ENCODE measurements at places on chromosomes 1 and 21.

DNA sequence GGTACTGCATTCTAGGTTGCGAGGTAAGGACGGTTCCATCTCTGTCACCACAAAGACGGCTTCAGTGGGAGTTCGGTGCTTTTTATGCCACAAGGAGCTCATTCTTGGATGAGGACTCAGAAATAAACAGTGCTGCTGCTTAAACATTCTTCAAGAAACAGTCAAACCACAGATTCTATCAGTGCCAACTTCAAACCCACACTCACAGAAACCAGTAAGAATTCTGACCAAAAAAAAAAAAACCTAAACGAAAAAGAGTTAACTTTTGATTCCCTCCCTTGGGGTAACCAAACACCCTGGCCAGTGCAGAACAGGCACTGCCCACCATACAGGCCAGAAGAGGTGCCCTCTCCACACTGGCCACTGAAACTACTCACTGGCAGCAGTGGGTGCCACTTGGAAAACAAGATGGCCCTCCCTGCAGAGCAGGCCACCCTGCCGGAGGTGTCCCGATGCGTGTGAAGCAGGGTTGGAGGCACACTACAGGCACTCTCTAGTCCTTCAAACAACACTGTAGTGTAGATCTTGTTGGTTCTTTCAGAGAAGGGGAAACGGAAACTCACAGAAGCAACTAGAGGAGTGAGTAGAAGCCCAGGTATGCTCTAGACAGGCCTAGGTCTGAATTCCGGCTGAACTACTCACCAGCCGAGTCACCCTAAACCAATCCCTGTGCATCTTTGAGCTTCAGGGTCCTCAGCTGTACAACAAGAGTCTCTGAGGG is 87.3 kb upstream of the TLR5 start:
- no peak for DNase-seq

GRCh38 chr1:158818560-158818959 is 12.6 kb upstream of the MNDA start:
- no peak for DNase-seq

DNA sequence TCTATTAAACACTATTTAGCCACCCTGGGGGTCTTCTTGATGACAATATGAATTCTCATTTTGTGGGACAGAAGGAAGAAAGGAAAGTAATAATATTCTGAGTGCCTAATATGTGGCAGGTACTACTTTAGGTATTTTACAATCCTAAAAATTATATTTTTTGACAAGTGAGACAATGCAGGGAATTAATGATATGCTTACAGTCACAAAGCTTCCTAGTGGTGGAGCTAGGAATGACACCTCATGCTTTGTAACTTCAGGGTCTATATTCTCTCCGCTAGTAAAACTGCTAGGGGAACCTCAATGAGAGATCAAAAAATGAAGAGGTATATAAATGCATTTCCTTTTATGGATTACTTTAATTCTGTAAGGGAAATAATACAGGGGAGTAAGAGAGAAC is 44.3 kb downstream of the TPR start:
- DNase-seq, result no peak

GRCh38 chr1:113046569-113046968 is 26.4 kb upstream of the LRIG2 start:
- no peak for DNase-seq

DNA sequence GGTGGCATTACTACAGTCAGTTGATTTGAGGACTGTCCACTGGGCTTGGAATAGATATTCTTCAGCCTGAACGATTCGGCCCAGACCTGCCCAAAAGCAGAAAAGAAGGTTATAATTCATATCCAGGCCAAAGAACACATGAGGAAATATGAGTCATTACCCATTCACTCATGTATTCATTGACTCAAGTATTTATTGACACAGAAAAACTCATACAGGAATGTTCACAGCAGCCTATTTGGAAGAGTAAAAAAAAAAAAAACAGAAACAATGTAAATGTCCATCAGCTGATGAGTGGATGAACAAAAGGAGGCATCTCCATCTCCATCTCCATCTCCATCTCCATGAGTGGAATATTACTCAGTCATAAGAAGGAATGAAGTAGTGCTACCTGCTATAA is 15.9 kb downstream of the ZMYND12 start:
- DNase-seq, result no peak

- no peak for DNase-seq
Measured at GRCh38 chr1:9419369-9420041, 119.8 kb upstream of the SLC25A33 start.

DNA sequence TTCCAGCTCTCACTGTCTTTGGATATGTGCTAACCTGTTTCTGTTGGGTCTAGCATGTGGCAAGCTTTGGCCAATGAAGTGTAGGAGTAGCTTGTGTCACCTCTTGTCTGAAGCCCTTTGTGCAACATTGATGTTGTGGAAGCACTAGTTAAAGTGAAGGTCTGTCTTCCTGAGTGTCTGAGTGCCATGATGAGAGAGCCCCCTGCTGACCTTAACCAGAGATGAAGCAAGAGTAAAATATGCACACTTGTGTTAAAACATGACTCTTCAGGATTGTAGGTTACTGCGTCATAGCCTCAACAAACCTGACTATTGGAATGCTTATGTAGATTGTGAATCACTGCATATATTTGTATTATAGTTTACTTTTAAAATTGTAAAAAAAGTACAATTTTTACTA is 103.7 kb downstream of the NCAM2 start:
- DNase-seq, result no peak

- DNase-seq, result no peak
Measured at GRCh38 chr1:67371681-67372080, 58.5 kb downstream of the SERBP1 start.

- no peak for DNase-seq
Measured at GRCh38 chr1:150765296-150765976, at the start of gene CTSS. CTSS (minus strand) TSS chr1:150765778; CDS start chr1:150764763, 1,015 bp downstream.

DNA sequence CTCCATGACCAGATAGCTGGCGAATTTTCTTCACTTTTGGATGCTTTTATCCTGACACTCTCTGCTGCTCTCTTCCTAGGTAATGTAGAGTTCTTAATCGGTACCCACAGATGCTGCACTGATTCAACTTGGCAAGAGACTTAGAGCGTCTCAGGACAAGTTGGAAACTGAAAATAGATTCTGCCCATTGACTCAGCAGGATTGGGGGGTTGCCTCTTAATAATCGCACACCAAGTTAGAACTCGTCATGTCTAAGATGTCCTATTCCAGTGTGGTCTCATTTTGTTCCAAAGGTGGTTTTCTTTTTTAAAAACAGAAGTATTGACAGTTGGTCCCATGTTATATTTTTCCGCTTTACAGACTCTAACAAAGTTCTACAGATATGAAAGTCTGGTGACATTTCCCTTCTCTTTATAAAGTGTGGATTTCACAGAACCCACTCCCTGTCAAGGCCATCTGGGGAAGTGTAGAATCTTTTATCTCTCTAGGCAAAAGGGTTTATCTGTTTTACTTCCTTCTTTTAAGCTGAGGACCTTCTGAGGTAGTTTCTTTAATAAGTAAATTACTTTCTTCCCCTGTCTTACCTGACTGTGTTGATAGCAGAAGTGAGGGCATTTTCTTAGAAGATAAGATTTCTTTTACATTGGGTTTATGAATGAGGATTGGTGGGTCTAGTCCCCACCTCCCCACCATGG is 12.1 kb upstream of the DIPK1A start:
- no peak for DNase-seq

DNA sequence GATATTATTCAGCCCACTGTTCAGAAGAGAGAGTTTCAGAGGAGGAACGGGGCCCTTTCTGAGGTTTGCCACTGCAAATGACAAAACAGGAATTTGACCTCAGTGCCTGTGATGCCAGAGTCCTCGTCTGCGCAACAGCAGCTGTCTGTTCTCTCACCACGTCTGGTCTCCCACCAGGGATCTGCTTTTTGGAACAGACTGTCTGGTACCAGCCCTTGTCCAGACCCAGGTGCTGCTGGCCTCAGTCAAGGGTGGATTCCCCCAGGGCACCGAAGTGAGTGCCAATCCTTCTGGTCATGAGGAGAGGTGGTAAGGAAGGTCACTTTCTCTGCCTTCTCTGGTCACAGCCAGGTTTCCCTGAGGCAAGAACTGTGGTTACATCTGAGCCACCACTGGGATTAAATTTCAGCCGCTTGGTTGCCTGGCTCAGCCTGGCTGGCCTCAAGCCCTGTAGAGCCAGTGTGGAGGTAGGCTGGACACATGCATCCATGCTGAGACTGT is 2.3 kb upstream of the BCAN start:
- DNase-seq, result no peak

- DNase-seq, result no peak
Measured at GRCh38 chr1:22572818-22573217, 9.5 kb downstream of the EPHA8 start.

- no peak for DNase-seq
Measured at GRCh38 chr1:58739856-58740466, 40.1 kb upstream of the MYSM1 start.

GRCh38 chr1:201284636-201285035 is 1.3 kb downstream of the PKP1 start:
- no peak for DNase-seq

DNA sequence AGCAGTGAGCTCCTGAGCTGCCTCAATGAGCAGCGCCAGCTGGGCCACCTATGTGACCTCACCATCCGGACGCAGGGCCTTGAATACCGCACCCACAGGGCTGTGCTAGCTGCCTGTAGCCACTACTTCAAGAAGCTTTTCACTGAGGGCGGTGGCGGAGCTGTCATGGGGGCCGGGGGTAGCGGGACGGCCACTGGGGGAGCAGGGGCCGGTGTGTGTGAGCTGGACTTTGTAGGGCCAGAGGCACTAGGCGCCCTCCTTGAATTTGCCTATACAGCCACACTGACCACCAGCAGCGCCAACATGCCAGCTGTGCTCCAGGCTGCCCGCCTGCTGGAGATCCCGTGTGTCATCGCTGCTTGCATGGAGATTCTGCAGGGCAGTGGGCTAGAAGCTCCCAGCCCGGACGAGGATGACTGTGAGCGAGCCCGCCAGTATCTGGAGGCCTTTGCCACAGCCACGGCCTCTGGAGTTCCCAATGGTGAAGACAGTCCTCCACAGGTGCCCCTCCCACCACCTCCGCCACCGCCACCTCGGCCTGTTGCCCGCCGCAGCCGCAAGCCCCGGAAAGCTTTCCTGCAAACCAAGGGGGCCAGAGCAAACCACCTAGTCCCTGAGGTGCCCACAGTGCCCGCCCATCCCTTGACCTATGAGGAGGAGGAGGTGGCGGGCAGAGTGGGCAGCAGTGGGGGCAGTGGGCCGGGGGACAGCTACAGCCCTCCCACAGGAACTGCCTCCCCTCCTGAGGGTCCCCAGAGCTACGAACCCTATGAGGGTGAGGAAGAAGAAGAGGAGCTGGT is 12.3 kb downstream of the ZBTB7B start:
- DNase-seq, result no peak

GRCh38 chr1:162010175-162010506 is 13.5 kb downstream of the OLFML2B start:
- DNase-seq, result no peak

GRCh38 chr1:112637254-112638109 is 17.9 kb downstream of the CAPZA1 start:
- no peak for DNase-seq

GRCh38 chr1:183697814-183698590 is 44.9 kb upstream of the APOBEC4 start:
- DNase-seq, result no peak

GRCh38 chr1:147890177-147890790 is 12.3 kb upstream of the GJA8 start:
- DNase-seq, result no peak

GRCh38 chr1:116172666-116173065 is 61.5 kb downstream of the MAB21L3 start:
- DNase-seq, result no peak

GRCh38 chr1:151920149-151920548 is 10.8 kb upstream of the THEM4 start:
- no peak for DNase-seq

DNA sequence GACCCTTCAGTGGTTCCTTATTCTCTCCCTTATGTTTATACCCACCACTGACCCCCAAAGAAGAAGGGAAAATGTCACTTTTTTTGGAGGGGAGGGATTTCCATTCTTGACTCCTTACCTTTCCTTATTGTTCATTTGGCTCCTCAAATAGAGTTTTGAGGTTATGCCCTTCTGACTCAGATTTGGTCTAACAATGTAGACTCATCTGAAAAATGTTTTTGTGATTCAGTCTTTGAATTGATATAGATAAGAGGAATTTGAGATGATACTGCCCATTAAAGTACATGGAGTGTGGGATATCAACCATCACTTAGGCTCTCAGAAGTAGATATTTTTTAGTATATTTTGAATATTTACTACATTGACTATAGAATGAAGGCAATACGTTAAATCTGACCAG is 16.1 kb downstream of the USP1 start:
- DNase-seq, result no peak

DNA sequence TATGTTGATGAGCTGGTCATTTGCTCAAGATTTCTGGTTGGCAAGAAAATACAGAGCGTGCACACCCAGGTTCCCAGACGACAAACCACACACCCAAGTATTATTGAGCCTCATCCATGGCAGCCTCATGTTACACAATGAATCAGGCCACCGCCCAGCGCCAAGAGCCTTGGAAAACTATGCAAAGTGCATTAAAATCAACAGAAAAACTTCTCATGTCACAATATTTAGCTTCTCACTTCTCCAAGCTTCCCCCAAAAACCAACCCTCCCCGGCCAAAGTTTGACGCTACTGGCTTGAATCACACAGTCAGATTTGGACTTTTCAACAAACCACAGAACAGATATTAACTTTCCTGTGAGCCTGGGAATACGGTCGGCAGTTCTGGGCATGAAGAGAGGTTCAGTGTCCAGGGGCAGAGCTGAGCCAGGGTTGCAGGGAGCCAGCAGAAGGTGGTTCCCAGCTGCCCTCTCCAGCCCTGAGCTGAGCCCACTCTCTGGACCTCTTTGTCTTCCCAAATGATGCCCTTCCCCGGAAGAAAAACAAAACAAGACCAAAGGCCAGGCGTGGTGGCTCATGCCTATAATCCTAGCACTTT is 71.1 kb downstream of the SETD4 start:
- no peak for DNase-seq

DNA sequence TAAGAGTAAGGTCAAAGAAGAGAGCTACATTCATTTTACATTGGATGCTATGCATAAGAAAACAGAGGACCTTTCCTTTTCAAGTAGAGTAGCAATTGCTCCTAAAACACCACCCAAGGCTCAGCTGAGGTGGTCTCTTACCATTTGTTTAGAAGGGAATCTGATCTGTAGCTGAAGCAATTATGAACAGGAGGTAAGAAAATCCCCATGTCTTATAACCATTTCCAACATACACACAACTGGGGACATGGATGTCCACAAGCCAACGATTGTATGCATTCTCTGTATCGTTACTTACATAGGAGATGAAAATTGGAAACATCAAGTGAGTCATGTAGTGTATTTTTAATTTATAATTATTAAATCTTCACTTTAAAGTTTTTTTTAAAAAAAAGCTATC is 132.0 kb downstream of the AKT3 start:
- DNase-seq, result no peak

DNA sequence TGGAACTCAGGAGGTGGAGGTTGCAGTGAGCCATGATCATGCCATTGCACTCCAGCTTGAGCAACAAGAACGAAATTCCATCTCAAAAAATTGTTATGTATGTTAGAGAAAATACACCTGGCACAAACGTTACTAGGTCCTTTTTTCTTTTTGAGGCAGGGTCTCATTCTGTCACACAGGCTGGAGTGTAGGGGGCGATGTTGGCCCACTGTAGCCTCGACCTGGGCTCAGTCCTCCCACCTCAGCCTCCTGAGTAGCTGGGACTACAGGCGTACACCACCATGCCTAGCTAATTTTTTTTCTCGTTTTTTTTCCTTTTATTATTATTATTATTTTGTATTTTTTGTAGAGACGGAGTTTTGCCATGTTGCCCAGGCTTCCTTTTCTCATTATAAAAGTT is 4.4 kb downstream of the HAX1 start:
- no peak for DNase-seq

GRCh38 chr1:65341381-65341780 is 32.0 kb downstream of the DNAJC6 start:
- no peak for DNase-seq

GRCh38 chr1:3162322-3162882 is 93.4 kb downstream of the PRDM16 start:
- no peak for DNase-seq
